Cerebellum (tissue), 4 donors: ENCODE measurements at places on chromosomes 16 and 17.
A peak's percentile ranks its signal among the peaks of the same experiment; 100 is the strongest.

GRCh38 chr16:1040346-1040745 is 32.2 kb upstream of the SSTR5 start:
- DNase-seq, result no peak

DNA sequence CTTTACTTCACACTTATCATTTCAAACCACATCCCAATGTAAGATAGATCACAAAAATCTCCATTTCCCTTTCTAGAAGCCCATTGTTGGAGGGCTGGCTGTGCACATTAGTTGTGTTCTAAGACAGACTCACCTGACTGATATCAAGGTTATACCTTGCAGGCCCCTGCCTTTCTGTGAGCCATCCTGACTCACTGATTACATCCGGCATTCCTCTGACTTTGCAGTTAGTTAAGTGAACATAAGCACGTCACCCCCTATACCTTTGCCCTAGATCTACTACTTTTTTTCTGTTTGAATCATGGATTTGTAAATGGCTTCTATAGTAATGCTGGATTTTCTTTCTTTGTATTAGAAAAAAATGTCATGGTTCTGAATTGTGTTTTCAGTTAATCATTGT is 78.3 kb downstream of the TANGO6 start:
- no peak for DNase-seq

- no peak for DNase-seq
Observed at GRCh38 chr17:60971515-60972369, 294.1 kb downstream of the BCAS3 start.

GRCh38 chr16:9929836-9930235 is 252.4 kb downstream of the GRIN2A start:
- peak; percentile 87 for DNase-seq

DNA sequence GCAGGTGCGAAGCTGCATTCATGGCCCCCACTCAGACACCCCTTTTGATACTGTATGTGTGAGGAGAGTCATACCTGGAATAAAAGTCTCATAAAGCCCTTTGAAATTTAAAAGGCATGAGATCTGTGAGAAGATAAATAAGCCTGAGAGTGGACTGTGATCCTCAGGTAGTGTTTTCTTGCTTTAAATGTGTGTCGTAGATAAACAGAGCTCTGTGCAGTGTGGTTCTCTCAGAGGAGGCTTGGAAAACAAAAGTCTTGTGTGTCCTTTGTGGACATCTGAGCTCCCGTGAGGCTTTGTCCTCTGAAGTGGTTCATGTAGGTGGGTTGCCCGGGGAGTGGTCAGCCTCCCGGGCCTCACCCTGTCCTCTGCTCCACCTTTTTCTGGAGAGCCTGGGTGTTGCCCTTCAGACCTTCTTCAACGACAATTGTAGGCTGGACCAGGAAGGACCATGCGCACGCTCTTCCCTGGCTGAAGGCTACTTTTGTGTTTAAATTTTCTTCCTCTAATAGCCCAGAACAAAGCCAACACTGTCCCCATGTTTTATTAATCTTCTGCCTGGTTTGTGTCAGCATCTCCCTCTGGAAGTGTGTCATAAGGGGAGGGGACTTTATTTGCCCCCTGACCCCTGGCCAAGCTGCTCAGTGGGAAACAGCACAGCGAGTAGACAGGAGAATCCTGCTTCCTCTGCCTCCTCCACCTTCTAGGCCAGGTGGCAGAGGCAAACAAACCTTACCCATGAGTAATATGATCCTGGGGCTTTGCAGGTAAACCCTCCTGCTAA is 151.2 kb downstream of the MSI2 start:
- no peak for DNase-seq
